Smooth muscle cell of the coronary artery (primary cell): ENCODE measurements at places on chromosomes 5 and 9. TPM values are rescaled to one million over a fixed set of nuclear protein-coding genes. Genes with fewer than 3 reads are reported as not detected.

The HMMR gene
- total RNA-seq, result 0.23 and 8.3 TPM in 2 replicates

The NEUROG1 gene
- total RNA-seq, result not detected in 2 replicates

The CRB2 gene
- total RNA-seq, result not detected in 2 replicates

The C8G gene
- total RNA-seq, result not detected in 2 replicates

The SEC24A gene
- total RNA-seq, result 12.3 and 20.4 TPM in 2 replicates
